ENCODE measurements at places on chromosomes 12 and 14.

DNA sequence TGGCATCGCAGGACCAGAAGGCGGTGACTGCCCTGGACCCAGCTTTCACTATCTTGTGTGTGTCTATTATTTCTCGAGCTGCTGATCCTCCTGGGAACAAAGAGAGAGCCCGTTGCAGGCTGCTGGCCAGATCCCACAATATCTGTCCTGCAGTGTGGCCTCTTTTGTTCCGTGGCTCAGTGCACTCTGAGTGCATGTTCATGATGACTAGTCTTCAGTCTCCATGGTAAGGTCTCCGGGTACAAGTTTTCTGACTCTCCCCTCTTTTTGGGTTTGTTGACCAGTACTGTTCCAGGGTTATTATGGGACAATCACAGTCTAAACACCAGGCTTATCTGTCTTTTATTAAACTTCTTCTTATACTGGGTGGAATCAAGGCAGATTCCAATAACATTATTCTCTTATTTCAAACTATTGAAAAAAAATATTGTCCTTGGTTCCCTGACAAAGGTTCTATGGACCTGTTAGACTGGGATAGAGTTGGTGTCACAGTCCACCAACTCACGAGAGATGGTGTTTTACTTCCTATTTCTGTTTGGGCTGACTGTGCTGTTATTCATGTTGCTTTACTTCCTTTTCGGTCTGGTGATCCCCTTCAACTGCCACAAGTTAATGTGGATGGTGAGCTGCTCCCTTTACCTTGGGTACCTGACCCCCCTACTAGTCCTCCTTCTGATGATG is 192.9 kb upstream of the ALG10B start:
- no peak for DNase-seq

GRCh38 chr12:59594943-59595500 is 807 bp upstream of the SLC16A7 start:
- DNase-seq = no peak

GRCh38 chr14:59213368-59214315 is 25.2 kb downstream of the DAAM1 start:
- DNase-seq = no peak

DNA sequence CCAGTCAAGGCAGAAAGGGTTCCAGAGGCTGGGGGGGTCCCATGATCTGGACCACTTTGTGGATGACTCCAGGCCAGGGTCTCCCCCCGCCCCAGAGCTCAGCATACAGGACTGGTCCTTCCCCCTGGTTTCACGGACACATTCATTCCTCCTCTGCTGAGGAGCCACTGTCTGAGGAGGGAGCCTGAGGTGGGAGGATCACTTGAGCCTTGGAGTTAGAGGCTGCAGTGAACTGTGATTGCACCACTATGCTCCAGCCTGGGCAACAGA is 6.8 kb downstream of the TESC start:
- no peak for DNase-seq

DNA sequence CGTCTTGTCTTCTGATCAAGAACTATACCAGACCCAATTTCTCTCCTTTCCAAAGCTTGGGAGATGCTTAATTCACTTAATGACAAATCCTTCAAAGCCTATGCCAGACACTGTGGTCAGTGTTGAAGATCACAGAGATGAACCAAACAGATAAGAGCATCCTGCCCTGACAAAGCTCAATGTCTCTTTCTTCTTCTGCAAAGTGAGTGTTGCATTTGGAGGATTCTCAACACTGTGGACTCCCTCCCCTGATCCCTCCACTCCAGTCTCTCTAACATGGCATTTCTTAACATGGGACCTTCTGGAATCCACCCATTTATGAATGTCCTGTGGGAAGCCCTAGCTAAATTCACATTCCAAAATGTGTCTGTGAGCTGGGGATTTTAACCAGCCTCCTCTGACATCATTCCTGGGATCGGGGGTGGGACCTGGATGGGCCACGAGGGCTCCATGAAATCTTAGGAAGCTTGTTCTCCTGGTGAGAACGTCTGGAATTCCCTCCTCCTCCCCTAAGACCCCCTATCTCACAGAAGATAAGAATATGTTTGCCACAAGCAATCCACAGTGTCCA is 20.3 kb downstream of the SYNE3 start:
- no peak for DNase-seq

DNA sequence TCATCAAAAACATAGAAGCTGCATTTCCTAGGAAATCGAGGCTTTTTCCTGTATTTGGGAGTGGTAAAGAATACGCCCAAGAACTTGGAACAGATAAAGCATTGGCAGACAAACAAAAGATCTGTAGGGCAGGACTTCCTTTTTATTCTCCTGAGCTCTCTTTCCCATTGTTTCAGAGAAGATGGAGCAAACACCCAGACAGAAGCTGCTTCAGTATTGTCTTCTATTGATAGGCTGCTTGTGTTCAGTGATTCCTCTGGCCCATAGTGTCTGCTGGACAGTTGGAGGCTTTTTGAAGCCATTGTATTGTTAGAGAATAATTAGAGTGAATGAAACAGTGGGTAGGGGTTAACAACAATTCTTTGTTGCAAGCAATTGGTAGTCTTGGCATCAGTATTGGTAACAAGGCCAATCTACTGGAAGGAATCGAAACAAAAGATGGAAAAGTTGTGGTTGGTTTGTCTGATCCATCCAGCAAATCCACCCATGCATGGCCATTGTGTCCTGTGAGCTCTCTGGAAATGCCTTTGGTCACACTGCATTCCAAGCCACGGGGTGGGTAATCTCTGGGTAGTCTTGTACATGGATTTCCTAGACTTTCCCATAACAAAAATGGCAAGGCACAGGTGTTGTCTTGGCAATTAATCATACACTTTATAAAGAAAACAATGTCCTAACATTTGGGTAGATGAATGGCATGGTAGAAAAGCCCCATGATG is 424.8 kb downstream of the RAD51B start:
- no peak for DNase-seq

DNA sequence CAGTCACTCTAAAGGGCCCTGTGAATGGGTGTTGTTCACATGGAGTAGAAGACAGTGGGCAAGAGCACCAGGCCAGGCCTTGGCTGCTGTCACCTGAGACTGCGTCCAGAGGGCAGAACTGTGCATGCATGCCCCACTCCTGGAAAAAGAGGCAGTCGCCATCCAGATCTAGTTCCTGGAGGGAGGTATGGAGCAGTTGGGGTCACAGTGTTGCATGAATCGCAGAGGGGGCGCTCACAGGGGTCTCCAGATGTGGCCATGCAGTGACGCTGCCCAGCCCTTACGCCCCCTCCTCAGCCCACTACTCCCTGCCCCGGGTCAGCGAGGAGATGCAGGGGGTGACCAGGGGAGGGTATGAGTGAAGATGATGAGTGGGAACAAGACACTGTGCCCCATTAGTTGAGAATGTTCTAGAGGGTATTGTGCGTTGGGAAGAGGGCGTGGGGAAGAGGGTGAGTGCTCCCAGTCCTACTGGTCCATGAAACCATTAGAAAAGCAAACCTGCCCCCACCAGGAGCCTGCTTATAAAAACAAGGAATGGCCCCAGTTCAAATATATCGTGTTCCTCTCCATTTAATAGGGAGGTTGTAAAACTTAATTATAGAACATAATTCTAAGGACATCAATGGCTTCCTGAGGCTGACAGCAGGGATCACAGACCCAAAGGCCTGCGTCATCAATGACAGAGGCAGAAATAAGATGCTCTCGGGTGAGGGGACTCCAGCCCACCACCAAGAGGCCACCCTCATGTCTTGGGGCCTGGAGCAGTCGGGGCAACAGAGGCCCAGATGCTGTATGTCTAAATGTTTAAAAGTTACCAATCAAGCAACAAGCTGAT is 32.2 kb upstream of the BCL7A start:
- DNase-seq = no peak

- no peak for DNase-seq
Observed at GRCh38 chr14:22739423-22739822, 27.1 kb upstream of the OXA1L start.

GRCh38 chr12:4962539-4963486 is 53.1 kb downstream of the KCNA1 start:
- DNase-seq = no peak

DNA sequence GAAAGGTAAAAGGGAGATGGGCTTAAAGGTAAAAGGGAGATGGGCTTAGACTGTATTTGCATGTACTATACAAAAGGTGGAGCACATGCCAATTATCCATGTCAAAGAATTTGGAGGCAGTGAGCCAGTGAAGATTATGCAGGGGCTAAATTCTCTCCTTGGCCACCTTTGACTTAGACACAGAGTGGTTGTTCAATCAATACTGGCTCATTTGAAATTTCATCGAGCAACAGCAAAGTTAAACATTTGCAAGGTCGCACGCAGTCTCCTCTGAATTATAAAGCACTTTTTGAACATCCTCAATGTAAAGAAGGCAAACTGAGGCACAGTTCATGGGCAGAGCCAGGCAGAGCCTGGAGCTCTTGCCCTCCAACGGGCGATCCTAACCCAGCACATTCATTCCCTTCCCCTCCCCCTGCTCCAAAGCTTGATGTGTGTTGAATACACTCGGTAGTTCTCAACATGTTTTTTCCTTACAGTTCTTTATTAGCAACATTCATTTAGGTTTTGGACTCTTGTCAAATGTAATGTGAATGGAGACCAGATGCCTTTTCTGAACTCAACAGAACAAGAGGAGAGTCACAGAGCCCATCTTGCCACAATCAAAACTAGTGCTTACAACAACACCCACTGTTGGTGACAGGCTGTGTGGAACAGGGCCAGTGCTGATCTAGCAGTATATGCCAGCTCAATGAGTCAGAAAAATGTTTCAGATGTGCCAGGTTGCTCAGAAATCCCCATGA is 169.7 kb upstream of the G2E3 start:
- DNase-seq = no peak

DNA sequence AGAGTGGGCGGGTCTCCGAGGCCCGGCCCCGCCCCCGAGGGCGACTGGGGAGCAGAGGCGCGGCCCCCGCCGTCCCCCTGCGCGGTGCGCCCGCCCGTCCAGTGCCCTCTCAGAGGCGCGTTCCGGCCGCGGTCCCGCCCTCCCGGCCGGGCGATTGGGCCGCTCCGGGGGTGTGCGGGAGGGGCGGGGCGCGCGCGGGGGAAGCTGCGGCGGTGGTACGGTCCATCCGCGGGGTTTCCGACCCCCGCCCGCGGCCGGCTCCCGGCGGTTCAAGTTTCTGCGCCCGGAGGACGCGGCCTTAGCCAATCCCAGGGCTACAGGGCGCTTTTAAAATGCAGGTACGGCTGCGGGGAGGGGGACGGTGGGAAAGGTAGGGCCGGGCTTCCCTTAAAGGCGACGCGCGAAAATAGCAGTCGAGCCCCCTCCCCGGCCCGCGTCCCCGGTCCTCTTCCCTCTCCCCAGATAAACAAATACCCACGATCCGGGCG is 315 bp upstream of the CCDC85C start:
- no peak for DNase-seq

DNA sequence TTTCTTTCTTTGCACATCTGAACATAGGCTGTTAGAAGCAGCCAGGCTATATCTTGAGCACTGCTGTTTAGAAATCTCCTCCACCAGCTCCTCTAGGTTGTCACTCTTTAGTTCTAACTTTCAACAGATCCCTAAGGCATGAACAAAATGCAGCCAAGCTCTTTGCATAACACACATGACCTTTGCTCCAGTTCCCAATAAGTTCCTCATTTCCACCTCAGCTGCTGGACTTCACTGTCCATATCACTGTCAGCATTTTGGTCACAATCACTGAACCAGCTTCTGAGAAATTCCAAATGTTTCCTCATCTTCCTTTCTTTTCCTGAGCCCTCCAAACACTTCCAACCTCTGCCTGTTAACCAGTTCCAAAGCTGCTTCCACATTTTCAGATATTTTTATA is 27.6 kb upstream of the C14orf132 start:
- no peak for DNase-seq

- DNase-seq = no peak
Observed at GRCh38 chr14:53109105-53110041, 43.8 kb downstream of the DDHD1 start.

DNA sequence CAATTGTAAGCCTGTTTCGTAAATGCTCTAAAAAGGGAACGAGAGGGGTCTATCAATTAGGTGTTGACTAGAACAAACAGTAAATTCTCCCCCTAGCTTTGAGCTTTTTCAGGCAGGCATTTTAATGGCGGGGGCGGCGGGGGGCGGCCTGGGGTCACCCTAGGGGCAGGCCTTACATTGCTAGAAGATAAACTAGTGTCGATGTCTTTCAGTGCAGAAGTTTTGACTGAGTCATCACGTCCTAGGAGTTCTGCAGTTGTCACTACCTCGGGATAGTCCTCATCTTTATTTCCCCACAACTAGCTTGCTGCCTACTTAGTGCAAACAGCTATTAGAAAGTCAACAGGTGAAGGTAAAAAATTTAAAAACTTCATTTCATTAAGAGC is 1.6 kb downstream of the ATP6V1D start:
- DNase-seq = no peak

GRCh38 chr14:28783664-28784063 is 17.1 kb downstream of the FOXG1 start:
- no peak for DNase-seq

GRCh38 chr12:111367661-111368221 is 1.2 kb downstream of the PHETA1 start:
- DNase-seq = no peak

DNA sequence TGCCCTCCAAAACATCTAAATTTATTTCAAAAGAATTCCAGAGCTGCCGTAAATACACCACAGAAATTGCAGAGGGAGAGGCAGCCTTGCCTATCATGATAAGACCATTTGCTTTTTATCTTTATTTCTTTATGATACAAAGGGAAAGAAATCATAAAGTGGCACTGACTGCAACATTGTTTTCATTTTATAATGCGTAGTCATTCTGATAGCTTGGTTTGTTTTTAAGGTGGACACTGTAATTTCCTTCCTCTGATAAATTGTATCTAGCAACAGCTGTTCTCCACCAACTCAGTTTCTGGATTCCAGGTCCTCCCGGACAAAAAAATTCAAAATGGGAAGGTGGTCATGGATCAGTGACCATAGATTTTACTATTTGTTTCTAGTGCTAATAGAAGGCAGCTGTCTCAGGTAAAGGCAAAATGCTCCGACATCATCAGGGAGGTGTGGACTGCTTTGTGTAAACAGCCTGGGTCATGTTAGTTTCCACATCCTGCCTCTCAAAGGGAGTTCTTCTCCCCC is 623 bp upstream of the TSPAN8 start:
- no peak for DNase-seq

DNA sequence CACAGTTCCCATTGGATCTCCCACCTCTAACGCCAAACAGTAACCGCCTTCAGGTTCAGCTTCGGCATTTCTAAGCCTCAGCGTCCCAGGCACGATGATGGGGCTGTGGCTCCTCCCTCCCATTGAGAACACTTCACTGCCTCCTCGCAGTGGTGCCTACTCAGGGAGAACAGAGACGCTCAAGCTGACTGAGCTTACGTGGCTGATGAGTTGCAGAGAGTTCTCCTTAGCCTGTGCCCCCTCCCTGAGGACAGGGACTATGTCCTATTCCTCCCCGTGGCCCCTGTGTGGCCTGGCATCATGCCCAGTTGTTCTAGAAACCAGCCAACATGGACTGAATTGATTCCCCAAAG is 87.0 kb downstream of the ITPK1 start:
- DNase-seq = no peak
